ENCODE measurements at places on chromosomes 5 and 9.

GRCh38 chr5:1106385-1107166 is 5.3 kb downstream of the SLC12A7 start:
- DNase-seq = no peak

DNA sequence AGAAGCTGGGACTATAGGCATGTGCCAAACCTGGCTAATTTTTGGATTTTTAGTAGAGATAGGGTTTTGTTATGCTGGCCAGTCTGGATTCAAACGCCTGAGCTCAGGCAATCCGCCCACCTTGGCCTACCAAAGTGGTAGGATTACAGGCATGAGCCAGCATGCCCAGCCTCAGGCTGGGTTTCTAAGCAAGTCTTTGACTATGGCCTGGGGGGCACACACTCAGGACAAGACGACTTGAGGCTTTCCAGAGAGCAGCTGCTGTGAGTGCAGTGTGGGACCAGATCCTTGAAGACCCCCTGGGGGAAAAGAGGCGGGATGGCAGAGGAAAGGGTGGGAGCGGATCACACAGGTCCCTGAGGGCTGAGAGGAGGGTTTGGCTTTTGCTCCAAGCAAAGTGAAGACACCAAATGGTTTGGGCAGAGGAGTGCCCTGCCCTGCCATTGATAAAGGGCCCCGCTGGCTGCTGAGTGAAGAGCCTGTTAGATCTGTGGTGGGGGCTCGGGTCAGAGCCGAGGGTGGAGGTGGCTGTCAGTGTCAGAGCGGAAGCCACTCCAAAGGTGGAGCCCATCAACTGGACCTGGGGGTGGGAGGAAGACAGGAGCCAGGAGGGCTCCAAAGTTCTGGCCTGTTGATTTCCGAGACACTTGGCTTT is 46.8 kb upstream of the FUBP3 start:
- DNase-seq = no peak

GRCh38 chr9:138053996-138054752 is 176.6 kb downstream of the CACNA1B start:
- no peak for DNase-seq

GRCh38 chr5:115948091-115948534 is 14.2 kb upstream of the LVRN start:
- DNase-seq = no peak

DNA sequence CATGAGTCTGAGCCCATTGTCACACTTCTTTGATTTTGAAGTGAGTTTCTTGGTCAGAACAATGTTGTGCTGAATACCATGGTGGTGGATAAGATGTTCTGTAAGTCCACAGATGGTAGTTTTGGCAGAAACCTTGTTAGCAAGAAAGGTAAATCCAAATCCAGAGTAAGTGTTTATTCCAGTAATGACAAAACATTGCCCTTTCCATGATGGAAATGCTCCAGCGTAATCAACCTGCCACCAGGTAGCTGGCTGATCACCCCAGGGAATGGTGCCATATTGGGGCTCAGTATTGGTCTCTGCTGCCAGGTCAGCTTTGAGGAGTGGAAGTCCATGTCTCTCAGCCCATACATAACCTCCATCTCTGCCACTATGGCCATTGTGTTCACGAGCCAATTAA is 54.7 kb upstream of the DAPK1 start:
- DNase-seq = no peak

DNA sequence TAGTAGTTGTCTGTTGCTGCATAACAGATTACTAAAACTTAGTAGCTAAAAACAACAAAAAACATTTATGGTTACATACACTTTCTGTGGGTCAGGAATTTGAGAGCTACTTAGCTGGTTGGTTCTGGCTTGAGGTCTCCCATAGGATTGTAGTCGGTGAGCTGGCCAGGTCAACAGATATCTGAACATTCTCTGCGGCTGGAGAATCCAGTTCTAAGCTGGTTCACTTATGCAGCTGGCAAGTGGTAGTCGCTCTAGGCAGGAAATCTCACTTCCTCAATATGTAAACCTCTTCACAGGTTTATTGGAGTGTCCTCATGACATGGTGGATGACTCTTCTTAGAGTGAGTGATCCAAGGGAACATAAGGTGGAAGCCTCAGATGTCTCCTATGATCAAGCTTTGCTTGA is 65.7 kb upstream of the TNFAIP8 start:
- DNase-seq = no peak

- DNase-seq = no peak
These were observed 20.8 kb upstream of the KIF2A start for GRCh38 chr5:62284946-62285891.

GRCh38 chr5:59893429-59894227 is at the start of gene PDE4D:
Gene PDE4D, minus strand, starts transcription at chr5:59893726.
- DNase-seq = no peak

DNA sequence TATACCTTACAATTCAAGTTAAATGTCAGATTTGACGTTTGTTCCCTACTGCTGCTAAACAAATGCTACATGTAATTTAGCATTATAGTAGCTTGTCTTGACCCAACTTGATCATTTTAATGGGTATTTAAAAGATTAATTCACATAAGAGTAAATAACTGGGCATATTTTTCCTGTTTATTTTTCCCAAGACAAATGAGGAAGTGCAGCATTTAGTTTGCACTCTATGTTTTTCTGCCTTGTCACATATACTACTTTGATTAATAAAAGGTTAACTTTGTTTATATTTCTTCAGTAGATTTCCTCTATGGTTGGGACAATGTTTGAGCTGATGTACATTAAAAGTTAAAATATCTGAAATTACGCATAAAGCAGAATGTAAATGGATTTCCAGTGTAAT is 641.8 kb downstream of the PRR16 start:
- DNase-seq = no peak

GRCh38 chr5:61048534-61048933 is 103.5 kb downstream of the NDUFAF2 start:
- DNase-seq = no peak
